ENCODE measurements at places on chromosomes 1 and 21.

DNA sequence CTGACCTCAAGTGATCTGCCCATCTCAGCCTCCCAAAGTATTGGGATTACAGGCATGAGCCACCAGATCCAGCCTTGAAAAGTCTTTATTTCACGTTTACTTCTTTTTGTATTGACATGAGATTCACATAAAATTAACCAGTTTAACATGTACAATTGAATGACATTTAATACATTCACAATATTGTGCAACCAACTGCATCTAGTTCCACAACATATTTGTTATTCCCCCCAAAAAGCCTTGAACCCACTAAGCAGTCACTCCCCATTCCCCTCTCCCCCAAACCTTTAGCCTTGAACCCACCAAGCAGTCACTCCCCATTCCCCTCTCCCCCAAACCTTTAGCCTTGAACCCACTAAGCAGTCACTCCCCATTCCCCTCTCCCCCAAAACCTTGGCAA is 62.0 kb downstream of the ACBD6 start:
- DNase-seq, result no peak

GRCh38 chr1:244496186-244496585 is 35.1 kb downstream of the CATSPERE start:
- DNase-seq, result no peak

DNA sequence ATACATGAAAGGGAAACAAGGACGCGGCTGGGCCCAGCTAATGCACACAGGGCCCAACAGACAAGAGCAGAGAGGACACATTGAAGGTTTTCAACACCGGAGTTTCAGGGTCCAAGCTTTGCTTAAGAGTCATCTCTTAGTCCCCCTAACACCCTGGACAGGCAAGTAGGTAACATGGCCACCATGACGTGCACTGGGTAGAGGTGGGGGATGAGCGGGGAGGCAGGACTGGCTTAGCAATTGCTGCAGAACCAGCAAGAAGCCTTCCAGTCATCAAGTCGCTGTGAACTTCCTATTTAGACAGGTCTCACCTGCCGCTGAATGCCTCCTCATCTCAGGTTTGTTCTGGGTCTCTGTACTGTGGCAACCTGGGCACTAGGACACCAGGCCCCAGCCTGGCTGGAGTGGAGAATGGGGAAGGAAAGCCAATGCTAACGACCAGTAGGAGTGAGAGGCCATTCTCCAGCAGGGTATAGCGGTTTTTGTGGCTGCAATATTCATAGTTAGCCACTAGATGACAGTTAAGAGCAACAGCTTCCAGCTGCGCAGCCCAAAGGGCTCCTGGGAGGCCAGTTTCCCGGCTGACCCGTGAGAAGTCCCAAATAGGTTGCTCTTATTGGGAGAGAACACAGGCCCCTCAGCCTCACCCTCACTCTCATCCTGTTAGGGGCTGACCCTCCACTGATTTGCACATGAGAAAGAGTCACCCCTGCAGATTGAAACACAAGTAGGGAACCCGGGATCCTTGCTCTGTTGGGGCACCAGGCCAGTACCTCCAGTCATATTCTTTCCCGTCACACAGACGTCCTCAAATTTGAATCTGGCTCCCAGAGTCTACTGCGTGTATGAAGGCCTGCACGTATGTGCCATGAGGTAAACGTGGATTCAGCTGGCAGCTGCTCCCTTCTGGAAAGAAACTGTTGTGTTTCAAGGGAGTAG is 6.0 kb upstream of the PIGC start:
- DNase-seq, result no peak

GRCh38 chr1:175620376-175620775 is 123.0 kb downstream of the TNR start:
- no peak for DNase-seq

DNA sequence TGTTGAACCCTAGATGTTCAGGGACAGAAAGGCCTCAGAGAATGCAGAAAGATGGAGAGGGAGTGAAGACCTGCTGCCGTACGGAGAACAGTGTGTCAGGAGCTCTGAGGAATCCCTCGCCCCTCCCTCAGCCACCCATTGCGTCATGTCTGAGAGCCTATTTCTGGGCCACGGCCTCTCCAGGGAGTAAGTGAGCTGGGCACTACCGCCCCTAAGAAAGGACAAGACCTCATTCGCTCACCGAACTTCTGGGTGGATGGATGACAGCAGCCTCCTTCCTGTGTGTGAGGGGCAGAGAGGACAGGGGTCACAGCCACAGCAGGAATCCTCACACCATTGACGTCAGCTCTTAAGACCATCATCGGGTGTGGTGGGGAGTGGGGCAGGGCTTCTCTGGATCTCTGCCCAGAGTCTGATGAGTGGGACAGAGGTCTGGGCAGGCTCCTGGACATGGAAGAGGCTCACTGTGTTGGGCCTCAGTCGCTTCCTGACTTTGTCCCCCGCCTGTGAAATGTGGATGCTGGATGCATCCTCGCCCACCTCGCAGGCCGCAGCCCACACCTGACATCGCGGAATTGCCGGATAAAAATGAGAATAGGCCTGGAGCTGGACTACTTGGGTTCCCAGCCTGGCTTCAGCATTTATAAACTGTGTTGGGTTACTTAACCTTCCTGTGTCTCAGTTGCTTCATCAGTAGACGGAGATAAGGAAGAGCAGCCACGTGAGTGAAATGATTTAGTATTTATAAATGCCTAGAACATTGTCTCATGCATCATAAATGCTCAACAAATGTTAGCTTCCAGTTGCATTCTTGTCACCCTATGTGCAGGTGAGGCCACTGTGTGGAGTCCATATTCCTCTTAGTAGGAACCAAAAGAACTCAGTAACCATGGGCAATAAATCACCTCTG is 238.6 kb downstream of the TRABD2B start:
- no peak for DNase-seq
